NAMALWA (cell line): ENCODE measurements at places on chromosomes 6 and 20.

DNA sequence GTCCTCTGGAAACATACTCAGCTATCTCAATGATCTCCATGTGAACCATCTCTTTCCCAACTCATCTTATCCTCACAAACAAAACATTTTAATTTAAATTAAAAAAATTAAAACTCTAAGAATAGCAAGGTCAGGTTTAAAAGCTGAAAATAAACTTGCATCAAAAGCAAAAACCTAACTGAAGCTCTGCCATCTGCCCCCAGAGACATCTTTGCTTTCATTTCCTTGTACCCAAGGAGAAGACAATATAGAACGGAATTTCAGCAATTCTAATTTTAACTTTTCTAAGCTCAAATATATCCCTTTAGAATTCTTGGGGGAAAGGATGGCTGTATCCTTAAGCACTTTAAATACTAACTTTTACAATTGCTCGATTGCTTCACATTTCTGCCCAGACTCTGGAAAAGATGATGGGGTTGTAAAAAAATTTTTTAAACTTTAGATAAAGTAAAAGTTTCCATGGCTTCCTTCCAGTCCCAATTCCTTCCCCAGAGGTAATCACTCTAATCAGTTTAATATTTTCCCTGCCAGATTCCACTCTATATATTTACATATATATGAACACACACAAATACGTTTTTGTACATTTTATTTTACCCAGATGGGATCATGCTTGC, 69.2 kb upstream of the SMIM29 start:
- no peak for DNase-seq

DNA sequence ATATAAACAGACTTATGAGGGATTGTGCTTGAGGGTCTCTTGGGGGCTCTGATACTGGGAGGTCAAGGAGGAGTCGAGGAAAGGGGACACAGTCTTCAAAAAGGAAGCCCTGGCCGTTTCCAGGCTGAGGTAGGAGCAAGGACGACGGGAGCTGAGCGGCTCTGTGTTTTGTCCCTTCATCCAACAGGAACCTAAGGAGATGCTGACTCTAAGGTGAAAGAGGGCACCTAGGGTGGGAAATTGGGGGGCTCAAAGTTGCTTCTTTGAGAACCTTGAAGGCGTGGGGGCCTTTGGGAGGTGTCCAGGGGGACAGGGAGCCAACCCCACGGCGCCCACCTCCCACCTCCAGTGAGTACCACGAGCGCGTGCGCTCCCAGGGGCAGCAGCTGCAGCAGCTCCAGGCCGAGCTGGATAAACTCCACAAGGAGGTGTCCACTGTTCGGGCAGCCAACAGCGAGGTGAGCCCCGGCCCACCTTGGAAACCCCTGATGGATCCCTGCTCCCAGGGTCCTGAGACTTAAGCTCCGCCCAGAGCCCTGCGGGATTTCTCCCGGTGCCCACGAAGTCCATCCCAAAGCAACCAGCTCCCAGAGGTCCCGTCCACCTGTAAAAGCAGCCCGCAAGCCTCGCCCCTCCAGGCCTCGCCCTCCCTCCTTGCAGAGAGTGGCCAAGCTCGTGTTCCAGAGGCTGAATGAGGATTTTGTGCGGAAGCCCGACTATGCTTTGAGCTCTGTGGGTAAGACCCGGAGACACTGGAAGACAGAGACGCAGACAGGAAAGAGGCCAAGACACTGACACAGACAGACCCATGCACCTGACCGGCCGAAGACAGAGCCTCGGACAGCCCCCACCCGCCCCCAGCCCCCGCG, 2.9 kb downstream of the SPAG4 start:
- peak; percentile 45 for DNase-seq

GRCh38 chr20:62616728-62617621, 25.3 kb upstream of the SLCO4A1 start:
- DNase-seq, result peak; percentile 85

DNA sequence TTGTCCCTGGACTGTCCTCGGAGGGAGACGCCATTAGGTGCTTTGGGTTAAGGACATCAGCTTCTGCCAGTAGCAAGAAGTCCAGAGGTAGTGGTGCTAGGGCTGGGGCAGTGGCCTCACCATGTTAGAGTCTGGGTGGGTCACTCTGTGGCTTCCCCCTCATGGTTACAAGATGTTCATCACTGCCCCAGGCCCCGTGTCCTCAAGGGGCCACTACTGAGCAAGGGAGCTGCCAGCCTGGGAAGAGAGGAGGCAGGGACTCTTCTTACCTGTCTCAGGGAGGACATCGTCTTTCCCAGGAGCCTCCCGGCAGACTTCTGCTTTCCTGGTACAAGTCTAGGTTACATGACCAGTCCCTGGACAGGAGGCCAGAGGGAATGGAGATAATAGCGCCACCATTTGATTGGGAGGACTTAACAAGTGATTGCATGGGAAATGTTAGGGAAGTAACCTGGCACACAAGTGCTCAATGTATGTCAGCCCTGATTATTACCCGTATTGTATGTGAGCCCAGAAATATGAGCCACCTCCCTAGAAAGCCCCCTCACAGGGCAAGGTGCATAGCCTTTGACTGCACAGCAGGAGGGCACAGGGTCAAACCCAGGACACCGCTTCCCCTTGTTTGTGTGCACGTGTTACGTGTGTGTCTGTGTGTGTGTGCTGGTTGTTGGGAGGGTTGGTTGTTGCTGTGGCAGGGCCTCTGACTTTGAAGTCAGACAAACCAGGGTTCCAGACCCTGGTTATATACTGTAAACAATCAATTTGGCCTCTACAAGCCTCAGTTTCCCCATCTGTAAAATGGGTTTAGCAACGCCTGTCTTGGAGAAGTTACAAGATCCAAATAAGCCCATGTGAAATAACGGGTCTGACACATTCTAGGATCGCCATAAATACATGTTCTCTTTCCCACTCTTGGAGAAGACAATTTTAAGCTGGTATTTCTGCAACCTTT, 30.0 kb downstream of the SIRPA start:
- no peak for DNase-seq

GRCh38 chr6:3429211-3429610, 27.6 kb downstream of the SLC22A23 start:
- DNase-seq, result no peak

GRCh38 chr6:30100585-30101443, 12.1 kb downstream of the TRIM31 start:
- DNase-seq, result no peak

- DNase-seq, result no peak
These were observed 81.8 kb upstream of the DST start for GRCh38 chr6:56724455-56724854.

DNA sequence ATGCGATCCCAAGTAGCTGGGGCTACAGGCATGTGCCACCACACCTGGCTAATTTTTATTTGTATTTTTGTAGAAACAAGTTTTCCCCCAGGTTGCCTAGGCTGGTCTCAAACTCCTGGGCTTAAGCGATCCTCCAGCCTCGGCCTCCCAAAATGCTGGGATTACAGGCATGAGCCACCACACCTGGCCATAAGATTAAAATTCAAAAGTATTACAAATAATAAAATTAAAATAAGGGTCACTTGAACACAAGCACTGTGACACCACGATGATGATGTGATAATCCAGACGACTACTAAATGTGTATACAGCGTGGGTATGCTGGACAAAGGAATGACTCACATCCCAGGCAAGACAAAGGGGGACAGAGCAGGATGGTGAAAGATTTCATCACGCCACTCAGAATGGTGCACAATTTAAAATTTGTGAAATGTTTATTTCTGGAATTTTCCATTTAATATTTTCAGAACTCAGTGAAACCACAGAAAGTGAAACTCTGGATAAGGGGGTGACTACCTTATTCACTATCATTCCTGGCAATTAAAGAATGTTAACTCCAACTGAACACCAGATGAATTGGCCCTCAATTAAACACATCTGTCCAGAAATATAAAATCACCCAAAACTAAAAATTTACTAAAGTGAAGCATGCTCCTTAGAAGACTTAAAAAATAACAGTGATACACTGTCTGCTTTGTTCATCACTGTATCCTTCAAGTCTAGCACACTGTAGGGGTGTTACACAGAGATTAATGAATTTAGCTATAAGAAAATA, 13.1 kb downstream of the B4GALT5 start:
- DNase-seq, result no peak

- DNase-seq, result no peak
These were observed 72.2 kb upstream of the ZFP64 start for GRCh38 chr20:52263757-52264156.

GRCh38 chr6:141513830-141514229, 618.9 kb upstream of the GJE1 start:
- DNase-seq, result no peak

DNA sequence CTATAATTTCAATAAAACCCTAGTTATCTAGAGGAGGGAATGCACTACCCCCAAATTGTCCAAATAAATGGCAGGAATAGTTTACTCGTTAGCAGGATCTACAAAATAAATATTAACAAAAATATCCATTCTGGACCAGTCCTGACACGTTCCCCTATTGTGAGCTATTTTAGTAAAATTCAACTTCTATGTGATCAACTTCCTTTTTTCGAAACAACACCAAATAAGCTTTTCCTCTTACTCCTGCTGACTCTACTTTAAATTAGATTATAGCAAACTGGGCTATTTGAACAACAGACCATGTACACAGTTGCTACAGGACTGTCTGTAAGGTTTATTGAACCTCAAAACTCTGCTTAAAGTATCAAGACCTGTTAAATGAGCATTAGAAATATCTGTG, 154.3 kb downstream of the IPCEF1 start:
- no peak for DNase-seq

DNA sequence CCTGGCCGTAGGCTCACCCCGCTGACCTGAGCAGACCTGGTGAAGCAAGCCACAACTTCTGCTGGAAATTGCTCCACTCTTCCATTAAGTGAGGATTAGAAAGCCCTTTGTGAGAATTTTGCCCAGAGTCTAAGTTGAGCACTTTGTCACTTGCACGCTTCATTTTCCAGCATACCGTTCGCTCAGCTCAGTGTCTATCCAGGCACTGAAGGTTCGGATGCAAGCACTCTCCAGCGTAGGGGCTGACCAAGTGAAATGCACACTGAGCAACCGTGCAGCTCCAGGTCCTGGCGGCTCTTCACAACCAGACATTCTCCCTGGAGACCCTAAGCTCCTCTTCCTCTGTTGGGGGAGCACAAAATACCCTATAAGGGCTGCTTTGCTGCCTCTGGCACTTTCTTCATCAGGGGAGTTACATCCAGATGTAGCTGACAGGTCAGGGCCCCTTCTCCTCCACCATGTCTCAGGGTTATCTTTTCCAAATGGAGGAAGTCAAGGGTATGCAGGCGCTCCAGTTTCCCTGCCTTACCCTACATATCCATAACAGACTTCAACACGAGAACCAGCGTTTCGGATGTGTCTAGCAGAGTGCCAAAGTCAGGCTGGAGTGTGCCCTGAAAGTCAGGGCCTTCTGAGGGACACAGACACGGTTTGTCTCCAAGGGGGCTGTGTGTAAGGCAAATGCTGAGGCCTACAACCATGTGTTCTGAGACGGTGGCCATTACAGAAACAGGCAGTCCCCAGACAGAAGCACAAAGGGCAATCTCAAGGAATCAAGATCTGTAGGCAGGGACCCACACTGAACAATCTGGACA, 146.7 kb upstream of the AFDN start:
- DNase-seq, result no peak

DNA sequence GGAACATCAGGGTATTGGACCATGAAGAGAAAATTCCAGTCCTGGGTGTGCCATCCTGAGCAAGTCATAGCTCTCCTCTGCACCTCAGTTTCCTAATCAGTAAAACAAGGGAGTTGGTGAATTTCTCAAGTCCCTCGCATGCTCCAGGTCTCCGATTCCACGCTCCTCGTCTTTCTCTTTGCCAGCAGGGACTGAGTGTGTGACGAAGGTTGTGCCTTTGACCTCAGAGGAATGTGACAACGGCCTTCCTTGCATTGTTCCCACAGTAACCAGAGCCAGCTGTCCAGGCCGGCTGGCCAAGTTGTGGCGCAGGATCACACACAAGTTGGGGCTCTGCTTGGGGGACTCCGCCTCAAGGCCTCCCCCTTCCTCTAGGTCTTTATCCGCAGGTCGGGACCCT, 217.3 kb downstream of the ATXN1 start:
- DNase-seq, result no peak

- DNase-seq, result no peak
These were observed 491 bp downstream of the GNMT start for GRCh38 chr6:42961020-42961470.

GRCh38 chr6:147776631-147777213, 268.2 kb downstream of the SAMD5 start:
- no peak for DNase-seq

DNA sequence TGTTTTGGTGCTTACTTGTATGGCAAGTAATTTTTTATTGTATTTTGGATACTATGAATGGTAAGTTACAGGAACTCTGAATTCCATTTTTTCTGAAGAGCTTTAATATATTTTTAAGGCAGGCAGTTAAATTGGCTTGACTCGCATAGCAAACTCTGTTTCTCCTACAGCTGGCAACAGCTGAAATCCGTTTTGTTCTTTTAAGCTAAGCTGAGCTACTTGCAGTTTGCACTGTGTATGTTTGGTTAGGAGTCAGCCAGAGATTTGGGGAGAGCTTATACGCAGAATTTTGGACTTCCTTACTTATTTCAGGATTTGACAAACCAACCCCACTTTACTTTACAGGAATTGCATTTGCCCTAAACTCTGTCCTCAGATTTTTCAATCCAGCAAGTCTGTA, 179.1 kb downstream of the COL19A1 start:
- DNase-seq, result no peak

DNA sequence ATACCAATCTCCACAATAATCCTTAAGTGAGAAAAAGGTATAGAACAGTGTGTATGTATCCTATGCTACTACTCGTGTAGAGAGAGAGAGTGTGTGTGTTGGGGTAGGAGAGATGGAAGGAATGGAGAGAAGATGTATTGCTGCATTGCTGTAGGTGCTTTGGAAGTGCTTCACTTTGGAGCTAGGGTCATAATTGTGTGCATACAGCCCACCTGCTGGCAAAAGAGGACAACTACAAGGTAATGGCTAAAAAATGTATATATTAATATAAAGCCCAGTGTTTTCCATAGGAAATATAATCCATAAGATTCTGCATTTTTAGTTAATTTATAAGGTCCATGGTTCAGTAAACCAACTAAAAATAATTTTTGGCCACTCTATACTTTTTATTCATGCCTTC, 36.1 kb downstream of the SERAC1 start:
- DNase-seq, result peak; percentile 65

DNA sequence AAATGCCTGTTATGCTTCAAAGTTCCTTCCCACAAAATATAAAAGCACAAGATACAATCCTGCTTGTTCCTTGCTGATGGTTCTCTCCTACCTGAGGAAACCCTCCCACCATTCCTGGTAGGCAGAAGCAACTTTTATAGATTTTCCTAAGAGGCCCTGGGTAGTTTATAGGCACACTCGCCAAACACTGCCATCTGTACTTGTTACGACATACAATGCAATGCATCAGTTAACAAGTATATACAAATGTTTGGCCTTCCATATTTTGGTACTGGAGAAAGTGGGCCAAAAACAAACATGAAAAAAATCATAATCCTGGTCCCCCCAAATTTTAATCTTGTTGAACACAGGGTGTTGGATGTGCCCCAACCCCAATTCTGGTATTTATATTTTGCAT, 16.6 kb downstream of the MCM9 start:
- DNase-seq, result no peak
